Stomach (tissue), 19 donors: ENCODE measurements at places on chromosomes 1 and 21. TPM values are rescaled to one million over a fixed set of nuclear protein-coding genes. Genes with fewer than 3 reads are reported as not detected.

IFI44L gene
- total RNA-seq: 7.0 TPM

SLFNL1 gene
- total RNA-seq: 0.73 TPM

GRCh38 chr1:237562242-237562823, 328.4 kb downstream of the ZP4 start:
- H3K4me3 ChIP-seq: no peak overlapping the region
- DNase-seq: no peak
- H3K36me3 ChIP-seq: no peaks in the 10 kb centered on the region

GRCh38 chr1:38657207-38657840, 202.2 kb downstream of the RRAGC start:
- H3K36me3 ChIP-seq: no peaks in the 10 kb centered on the region
- no peak for DNase-seq
- H3K4me1 ChIP-seq: no peaks in the 10 kb centered on the region
- H3K27me3 ChIP-seq: peaks cover 46% of the 10 kb centered on the region

DNA sequence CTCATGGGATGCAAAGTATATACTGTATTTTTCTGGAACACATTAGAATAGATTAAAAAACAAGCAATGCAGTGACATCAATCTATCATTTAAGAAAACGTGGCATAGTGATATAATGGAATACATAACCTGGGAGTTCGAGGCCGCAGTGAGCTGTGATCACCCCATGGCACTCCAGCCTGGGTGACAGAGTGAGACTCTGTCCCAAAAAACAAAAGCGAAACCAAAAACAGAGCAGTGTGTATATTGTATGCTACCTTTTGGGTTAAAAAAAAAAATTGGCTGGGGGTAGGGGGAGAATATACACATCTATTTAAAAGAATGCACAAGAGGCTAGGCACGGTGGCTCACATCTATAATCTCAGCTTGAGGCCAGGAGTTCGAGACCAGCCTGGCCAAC, 13.5 kb downstream of the SLC2A1 start:
- H3K27me3 ChIP-seq: no peaks in the 10 kb centered on the region
- peaks cover 78% of the 10 kb centered on the region for H3K4me1 ChIP-seq
- peak overlapping the region; percentile 86 for H3K27ac ChIP-seq
- DNase-seq: no peak
- peaks cover 5% of the 10 kb centered on the region for H3K36me3 ChIP-seq

- H3K27me3 ChIP-seq: no peaks in the 10 kb centered on the region
- H3K27ac ChIP-seq: no peak overlapping the region
- H3K4me3 ChIP-seq: no peak overlapping the region
- no peak for DNase-seq
- H3K36me3 ChIP-seq: peaks cover 31% of the 10 kb centered on the region
These were observed 9.8 kb upstream of the IPO9 start for GRCh38 chr1:201818971-201819750.

DNA sequence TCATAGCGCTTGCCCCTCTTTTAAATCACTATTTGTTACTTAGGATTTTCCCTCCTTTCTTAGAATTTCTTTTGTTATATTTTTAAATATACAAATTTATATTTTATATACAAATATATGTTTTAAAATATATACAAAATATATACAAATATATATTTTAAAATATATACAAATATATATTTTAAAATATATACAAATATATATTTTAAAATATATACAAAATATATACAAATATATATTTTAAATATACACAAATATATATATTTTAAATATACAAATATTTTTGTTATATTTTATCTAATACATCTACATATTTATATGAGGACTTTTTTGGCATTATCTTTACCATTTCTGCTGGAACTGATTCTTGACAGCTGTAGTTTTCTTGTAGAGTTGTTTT, 50.9 kb upstream of the QSOX1 start:
- no peak for DNase-seq
- peaks cover 2% of the 10 kb centered on the region for H3K36me3 ChIP-seq
- peaks cover 13% of the 10 kb centered on the region for H3K4me1 ChIP-seq
- H3K4me3 ChIP-seq: no peak overlapping the region
- no peaks in the 10 kb centered on the region for H3K27me3 ChIP-seq
